A549 (cell line): ENCODE measurements at places on chromosomes 5 and 9.

- DNase-seq = no peak
Measured at GRCh38 chr5:177507165-177507564, 2.5 kb downstream of the DOK3 start.

- DNase-seq = no peak
Measured at GRCh38 chr5:35752012-35752411, 104.7 kb upstream of the IL7R start.

DNA sequence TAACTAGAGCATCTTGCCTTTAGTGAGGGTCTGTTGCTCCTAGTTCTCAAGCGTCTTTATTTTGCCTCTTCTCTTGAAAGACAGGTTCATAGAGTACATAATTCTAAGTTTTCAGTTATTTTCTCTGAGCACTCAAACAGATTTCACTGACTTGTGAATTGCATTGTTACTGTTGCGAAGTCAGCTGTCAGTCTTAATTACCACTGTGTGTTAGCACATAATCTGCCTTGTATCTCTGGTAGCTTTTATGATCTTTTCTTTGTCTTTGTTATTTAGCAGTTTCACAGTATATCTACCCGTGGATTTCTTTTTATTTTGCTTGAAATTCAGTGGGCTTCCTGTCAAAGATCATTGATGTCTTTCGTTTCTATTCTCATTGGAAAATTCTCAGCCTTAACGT is 192.9 kb downstream of the TTLL11 start:
- DNase-seq = no peak

GRCh38 chr9:38263532-38263931 is 129.0 kb upstream of the ALDH1B1 start:
- DNase-seq = peak; percentile 49

DNA sequence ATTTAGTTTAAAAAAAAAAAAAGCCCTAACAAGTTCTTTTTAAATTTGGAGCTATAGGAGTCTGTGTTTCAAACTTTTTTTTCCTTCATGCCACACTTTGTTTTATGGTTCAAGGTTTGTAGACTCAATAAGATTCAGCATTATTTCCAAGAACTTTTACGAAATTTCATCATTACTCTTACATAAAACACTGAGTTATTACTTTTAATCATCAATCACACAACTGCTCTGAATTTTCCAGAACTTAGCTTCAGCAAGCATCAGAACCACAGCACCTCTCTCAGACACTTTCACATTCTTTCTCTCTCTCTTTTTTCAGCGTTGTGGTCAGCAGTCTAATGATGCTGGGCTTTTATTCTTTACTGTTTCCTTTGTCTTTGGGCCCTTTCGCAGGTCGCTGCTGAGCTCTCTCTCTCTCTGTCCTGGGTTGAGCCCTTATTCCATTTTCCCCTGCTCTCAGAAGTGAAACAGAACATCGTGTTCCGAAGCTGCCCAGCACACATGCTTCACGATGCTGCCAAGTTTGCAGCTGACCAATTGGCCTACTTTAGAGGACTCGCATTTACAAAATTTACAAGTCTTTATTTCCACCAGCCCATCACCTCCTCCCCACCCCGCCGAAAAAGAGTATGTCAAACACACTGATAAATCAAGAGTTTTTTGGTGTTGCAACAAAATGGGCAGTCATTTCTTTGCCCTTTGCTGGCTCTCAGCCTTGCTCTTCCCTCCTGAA is 44.6 kb upstream of the PIK3R1 start:
- no peak for DNase-seq

GRCh38 chr5:153224651-153225050 is 265.8 kb upstream of the GRIA1 start:
- no peak for DNase-seq

DNA sequence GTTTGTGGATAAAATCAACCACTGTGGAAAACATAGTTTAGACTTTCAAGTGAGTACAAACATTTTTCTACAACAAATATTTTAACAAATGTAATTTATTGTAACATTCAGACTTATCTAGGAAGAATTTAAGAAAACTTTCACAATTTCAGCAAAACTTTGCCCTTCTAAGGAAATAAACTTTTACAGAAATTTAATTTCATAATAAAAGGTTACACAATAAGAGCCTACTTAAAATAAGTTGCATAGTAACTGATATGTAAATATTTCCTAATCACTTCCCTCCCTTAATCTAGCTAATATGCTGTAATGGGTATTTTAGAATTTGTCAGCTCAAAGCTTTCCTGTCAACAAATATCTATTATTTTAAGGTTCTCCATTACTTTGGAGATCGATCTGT is 1899.9 kb downstream of the MAT2B start:
- no peak for DNase-seq

DNA sequence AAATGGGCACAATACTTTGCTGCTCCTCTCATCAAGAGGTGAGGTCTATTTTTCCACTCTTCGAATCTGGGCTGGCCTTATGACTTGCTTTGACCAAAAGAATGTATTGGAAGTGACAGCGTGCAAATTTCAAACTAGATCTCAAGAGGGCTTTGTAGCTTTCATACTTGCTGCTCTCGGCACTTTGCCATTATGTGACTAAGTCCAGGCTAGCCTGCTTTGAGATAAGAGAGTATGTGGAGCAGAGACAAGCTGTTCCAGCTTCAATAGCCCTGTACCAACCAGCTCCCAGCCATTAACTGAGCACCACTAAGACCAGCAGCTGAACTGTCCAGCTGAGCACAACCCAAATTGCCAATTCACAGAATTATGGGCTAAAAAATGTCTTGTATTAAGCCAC is 124.6 kb downstream of the ACER2 start:
- no peak for DNase-seq

DNA sequence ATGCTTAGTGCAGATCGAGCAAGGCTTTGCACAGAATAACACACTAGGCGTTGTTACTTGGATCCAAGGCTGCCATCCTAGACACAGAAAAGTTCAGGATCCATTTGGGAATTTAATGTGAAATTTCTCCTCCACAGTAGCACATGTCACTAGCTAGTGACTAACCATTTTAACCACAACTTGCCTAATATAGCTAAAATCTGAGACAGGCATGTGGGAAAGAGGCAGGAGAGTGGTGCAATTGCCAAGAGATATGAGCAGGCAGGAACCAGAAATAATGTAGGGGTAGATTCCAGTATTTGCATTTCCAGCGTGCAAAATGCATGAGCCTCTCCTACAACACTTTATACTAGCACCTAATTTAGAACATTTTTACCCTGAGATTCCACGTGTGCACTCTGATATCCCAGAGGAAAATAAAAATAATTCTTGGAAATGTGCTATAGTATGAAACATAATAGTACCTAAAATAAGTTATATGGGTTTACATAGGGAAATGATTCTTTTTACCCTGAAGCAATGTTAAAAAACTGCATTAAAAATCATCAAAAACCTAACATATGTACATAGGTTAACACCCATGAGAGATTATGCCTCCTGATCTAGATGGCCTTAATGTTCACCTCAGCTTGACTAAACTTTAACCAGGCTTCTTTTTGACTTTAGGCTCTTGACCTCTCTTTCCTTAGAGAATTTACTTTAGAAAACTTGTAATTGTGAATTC is 1230.6 kb upstream of the NUDT12 start:
- DNase-seq = no peak

GRCh38 chr9:8071445-8071798 is 271.8 kb upstream of the DMAC1 start:
- no peak for DNase-seq
